ENCODE measurements at places on chromosomes 2 and 18.

- DNase-seq: no peak
Measured at GRCh38 chr2:241074065-241074818, 27.8 kb downstream of the MTERF4 start.

DNA sequence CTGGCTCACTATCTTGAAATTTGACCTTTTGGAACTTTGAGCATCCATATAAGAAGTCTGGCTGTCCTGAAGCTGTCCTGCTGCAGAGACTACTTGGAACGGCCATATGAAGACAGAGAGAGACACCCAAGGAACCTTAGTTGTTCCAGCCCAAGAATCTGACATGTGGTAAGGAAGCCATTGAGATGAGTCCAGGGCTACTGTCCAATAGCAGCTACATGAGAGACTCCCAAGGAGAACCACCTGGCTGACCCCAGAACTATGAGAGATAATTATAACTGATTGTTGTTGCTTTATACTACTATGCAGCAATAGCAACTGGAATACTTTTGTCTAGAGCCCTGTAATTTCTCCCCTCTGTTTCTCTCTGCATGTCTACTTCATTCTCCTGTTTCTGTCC is 234.3 kb upstream of the TANK start:
- DNase-seq: no peak

- DNase-seq: no peak
Measured at GRCh38 chr2:160167089-160167740, 32.9 kb downstream of the ITGB6 start.

DNA sequence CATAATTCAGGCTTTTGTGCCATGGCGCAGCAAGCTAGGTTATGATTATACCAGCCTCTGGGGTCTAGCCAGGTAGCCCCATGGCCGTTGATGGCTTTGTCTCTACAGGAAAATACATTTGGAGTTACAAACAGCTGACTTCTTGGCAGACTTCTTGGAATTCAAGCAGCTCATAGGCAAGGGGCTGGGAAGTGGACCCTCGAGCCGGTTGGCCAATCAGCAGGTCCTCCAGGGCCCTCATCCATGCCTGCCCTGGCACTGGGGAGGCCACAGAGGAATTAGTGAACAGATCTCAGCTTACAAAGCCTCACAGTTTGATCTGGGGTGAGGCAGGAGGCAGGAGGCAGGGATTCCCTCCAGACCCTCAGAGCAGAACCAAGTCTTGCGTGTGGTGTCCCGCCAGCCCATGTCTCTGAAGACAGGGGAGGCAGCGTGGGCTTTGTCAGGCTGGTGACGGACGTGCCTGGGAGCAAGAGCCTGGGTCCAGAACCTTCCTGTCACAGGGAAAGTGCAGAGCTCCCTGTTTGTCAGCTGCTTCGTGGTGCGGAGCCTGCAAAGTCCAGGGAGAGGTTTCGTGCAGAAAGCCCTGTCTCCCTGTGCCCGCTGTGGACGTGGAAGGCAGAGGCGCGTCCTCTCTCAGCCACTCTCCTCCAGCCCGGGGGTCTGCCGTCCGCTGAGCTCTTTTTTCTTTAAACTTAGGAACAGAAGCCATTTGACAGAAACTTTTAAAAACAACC is 131.7 kb downstream of the KLHL29 start:
- DNase-seq: no peak

DNA sequence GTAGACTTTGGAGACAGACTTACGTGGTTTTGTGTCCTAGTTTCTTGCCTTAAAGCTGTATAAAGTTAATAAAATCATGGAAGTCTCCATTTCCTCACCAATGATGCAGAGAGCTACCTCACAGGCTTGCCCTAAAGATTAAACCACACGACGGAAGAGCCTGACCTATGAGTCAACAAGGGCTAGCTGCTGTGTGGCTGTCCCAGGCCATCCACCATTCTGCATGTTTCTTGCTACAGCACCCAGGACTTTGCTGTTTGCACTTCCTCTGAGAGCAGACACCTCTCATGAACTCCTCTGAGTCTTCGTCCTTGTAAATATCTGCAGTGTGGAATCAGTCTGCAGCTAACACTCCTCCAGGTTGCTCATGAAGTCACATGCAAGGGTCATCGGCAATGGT is 160.0 kb upstream of the TRIB2 start:
- DNase-seq: no peak

GRCh38 chr18:12420821-12421421 is 13.2 kb downstream of the PRELID3A start:
- no peak for DNase-seq

DNA sequence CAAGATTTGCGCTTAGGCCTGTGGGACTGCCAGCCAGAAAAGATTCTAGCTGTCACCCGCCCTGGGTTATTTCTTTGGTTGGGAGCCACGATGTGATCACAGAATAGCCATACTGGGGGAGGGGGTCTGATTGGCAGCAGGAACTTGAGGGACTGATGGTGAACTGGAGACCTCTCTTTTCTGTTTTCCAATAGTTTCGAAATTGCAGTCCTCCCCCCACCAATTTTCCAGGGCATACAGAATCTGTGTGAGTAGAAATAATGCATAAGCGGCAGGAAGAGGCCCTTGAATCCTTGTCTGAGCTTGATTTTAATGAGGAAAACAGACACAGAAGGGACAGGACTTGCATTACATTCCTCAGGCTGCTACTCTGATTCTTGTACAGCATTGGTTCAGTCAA is 2.2 kb upstream of the POLR2D start:
- DNase-seq: no peak

- DNase-seq: no peak
Measured at GRCh38 chr2:117523267-117523666, 291.2 kb upstream of the DDX18 start.

GRCh38 chr2:86015006-86015405 is 90.7 kb downstream of the POLR1A start:
- DNase-seq: no peak

- DNase-seq: no peak
Measured at GRCh38 chr2:154692927-154693326, 5.6 kb upstream of the KCNJ3 start.

GRCh38 chr18:49628119-49628518 is 66.3 kb downstream of the LIPG start:
- DNase-seq: no peak

GRCh38 chr2:43898838-43899346 is 60.1 kb downstream of the ABCG8 start:
- DNase-seq: no peak

DNA sequence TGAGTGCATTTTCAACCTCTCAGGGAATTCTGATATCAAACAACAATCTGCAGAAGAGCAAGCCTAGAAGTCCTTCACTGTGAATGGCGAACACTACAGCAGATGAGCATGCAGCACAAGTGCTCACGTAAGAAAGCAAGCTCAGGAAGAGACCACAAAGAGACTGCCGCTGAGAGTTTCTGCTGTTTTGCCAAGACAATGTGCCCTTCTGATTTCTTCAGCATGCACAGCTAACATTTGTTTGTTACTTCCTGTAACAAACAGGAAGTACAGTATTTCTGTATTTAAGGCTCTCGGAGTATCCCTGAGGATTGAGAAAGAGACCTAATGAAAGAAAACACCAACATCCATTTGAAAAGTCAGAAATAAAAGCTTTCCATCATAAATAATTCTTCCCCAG is 45.9 kb downstream of the MBOAT2 start:
- no peak for DNase-seq

GRCh38 chr2:197195518-197195917 is 115.1 kb downstream of the ANKRD44 start:
- DNase-seq: no peak

DNA sequence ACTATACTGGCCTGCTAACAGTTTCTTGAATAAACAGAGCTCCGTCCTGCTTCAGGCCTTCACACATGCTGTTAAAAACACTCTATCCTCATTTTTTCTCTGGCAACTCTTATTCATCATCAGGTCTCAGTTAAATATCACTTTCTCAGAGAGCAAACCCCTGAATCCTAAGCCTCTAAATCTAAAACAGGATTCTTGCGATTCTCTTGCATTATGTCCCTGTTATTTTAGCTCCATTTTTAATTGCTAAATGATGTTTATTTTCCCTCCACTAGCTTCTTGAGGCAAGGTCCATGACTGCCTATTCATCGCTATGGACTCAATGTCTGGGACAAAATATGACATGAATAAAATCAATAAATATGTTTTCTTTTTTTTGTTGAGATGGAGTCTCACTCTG is 190.7 kb upstream of the SMAD7 start:
- DNase-seq: no peak

DNA sequence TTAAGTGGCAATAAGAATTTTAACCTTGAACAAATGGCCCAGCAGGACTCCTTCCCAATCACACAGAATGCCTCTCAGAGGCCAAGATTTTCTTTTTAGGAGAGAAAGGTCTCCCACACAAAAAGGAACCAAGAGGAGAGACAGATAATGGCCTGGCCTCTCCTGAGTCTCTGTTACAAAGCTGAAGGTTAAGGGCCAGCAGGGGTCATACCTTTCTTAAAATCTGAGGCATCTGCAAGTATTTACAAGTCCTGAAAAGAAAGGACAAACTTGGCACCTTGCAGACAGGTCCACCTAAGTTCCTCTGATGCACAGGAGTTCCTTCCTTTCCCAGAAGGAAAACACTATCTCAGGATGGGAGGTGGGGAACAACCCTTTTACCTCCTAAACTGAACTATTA is 142.3 kb downstream of the TMEM163 start:
- no peak for DNase-seq

DNA sequence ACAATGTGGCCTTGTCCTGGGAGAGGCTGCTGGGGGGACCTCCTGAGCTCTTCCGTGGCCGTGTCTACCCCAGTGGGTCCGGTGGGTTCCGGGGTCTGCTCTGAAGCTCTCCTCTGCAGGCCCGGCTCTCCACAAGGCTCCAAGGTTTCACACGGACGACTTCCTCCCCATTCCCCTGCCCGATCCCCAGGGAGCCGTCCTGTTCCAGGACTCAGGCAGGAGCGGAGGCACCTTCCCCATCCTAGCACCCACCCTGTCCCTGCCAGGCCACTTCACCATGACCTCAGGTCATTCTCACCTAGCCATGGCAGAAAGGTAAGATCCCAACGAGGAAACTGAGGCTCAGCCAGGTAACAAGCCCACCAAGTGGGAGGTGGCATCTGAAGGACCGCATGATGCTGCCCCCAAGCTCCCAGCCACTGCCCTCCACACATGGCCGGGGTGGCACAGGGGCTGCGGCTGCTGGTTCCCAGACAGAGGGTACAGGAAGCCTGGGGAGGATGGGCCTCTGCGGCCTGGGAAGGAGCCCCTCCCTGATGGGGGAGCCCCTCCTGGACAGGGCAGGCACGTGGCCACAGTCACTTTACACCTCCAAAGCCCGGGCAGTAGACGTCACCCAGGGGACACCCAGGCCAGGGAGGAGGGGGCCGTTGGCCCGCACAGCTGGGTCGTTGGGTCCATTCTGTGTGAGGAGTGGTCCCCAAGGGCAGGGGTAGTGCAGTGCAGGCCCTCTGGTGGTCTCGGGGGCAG is 274.0 kb downstream of the NDUFA10 start:
- DNase-seq: no peak

DNA sequence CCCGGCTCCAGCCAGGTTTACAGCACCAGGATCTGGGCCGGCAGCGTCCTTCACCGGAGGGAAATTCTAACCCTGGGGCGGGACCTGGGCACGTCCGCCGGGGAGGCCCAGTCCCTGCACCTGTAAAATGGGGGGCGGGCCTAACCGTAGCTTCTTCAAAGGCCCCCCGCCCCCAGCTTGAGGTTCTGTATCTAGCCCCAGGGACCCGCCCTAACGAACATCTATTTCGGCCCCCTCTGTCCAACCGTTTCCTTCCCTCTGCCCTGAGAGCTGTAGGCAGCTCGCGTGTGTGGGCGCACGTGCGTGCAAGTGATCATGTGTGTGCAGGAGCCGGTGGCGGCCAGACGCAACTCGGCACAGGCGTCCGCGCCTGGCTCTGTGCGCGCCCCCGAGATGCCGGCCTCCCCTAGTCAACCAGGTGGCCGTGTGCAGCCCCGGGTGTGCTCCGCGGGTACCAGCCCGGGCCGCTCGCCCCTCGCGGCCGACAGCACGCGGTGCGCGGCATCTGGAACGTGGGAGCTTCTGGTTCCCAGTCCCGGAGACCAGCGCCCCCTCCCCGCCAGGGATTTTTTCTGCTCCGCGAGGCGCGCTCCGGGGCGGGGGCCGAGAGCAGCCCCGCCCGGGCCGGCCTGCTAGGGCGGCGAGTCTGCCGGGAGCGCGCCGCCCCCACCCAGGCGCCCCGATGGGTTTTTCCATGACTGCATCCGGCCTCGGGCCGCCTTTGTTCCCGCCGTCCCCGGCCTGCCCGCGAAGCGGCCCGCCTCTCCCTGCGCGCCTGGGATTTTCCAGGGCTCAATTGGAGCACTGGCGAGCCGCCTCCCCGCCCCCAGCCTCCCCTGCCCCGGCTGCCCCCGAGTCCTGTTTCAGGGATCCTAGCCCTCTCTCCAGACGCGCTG is 21.2 kb downstream of the TEX44 start:
- peak; percentile 52 for DNase-seq

DNA sequence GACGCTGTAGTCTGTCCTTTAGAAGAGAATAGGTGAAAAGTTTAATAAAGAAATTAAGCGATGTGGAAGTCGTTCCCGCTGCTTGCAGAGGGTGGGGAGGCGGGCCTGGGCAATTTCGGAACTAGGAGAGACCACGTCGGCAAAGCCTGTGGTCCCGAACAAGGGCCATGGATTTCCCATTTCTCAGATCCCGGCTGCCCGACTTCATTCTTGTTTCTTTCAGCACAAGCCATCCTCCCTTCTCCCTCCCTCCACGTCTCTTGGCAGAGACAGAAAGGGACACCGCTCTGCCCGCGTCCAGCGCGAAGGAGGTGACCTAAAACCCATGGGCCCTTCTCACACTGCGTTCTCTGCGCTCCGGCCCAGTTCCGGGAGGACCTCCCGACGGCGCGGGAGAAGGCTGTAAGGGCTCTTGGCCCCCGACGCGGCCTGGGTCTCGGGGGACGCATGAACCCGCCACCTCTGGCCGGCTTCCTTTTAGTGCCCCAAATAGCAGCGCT is 2.2 kb upstream of the BCL2L11 start:
- DNase-seq: no peak

DNA sequence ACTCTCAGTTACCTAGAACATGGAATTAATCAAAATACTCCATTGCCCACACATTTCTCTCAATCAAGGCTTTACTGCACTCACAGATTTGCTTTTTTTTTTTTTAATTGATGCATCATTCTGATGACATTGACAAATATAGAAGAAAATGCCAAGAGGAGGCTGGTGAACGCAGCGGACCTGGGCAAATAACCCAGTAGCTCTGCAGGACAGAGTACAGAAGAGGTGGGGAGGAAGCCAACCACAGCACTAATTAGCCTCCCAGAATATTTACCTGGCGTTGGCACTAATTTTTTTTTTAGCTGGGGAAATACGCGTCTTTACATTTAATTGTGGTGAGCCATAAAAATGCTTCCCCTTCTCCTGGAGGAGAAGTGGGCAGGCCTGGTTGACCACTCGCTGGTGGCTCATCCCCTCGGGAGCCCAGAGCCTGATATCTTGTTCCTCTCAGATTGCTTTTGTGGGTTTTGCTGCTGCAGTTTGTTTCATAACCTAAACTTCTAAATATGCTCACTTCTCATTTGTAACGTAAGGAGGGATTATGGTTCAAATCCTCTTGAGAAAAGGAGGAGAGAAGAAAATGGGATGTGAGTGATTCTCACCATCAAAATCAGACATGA is 165.8 kb upstream of the EPB41L3 start:
- DNase-seq: no peak

- DNase-seq: no peak
Measured at GRCh38 chr2:30978854-30979253, 159.4 kb downstream of the GALNT14 start.

GRCh38 chr2:233446121-233446520 is 91.8 kb downstream of the DGKD start:
- no peak for DNase-seq

- no peak for DNase-seq
Measured at GRCh38 chr18:32135625-32136024, 44.0 kb downstream of the RNF138 start.

GRCh38 chr2:85210511-85210910 is 77.3 kb downstream of the TCF7L1 start:
- DNase-seq: no peak

GRCh38 chr2:32900246-32900973 is 46.3 kb upstream of the LTBP1 start:
- DNase-seq: no peak
